Gastrocnemius medialis (tissue), 4 donors: ENCODE measurements at places on chromosomes 6 and 20. TPM values are rescaled to one million over a fixed set of nuclear protein-coding genes. Genes with fewer than 3 reads are reported as not detected.

CST5 gene
- total RNA-seq = not detected

MTCH1 gene
- total RNA-seq = 85.6 TPM

FIG4 gene
- total RNA-seq = 9.3 TPM

DNA sequence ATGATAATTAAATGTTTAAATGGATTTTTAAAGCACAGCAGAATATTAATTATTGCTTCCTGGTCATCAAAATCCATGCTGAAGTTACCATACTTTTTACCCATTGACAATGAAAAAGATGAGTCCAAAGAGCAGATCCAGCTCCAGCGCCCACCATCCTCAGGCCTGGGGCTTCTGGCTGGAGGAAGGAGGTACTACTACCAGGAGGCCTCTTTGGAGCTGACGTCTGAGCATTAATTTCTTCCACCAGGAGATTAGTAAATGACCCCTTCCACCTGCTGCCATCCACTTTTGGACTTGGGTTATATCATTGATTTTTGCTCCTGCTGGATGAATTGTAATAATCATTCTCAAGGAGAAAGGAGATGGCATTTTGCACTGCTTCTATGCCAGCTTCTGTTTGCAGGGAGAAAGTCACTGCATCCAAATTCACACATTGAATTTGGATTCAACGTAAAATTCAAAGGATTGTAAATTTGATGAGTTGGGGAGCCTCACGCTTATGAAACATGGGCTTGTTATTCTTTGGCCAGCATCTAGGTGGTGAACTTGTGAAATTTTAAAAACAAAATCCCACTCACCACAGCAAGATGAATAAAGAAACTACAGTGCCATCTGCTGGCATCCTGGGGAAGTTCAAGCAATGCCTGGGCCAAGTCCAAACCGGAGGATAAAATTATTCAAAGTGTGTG is 121.8 kb downstream of the SASH1 start:
- H3K27ac ChIP-seq = peak overlapping the region; percentile 69
- peak; percentile 35 for DNase-seq

GRCh38 chr6:105317607-105318533 is 85.0 kb downstream of the PREP start:
- peaks cover 14% of the 10 kb centered on the region for H3K36me3 ChIP-seq
- no peaks in the 10 kb centered on the region for H3K27me3 ChIP-seq
- H3K4me1 ChIP-seq = peaks cover 57% of the 10 kb centered on the region

- H3K4me3 ChIP-seq = peak overlapping the region; percentile 48
- no peaks in the 10 kb centered on the region for H3K36me3 ChIP-seq
- H3K27me3 ChIP-seq = peaks cover 49% of the 10 kb centered on the region
- no peak overlapping the region for H3K27ac ChIP-seq
Observed at GRCh38 chr6:34143884-34144580, 1.9 kb downstream of the GRM4 start.

- H3K4me3 ChIP-seq = no peak overlapping the region
- no peaks in the 10 kb centered on the region for H3K36me3 ChIP-seq
Observed at GRCh38 chr20:11267131-11267761, 593.4 kb upstream of the JAG1 start.

DNA sequence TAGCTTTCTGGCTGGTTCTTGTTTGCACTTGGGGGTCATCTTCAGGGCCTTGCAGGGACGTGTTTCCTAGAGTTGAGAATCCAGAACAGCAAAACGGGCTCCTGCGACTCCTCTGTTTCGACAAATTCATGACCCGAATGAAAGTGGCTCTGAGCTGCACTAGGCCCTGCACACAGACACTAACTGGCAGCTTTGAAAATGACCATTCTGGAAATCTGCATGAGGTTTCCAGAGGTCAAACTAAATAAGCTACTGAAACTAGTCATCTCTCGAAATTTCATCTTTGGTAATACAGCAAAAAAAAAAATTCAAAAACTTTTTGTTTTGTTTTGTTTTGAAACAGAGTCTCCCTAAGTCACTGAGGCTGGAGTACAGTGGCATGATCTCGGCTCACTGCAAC is 15.5 kb upstream of the BMP7 start:
- H3K4me3 ChIP-seq = no peak overlapping the region
- H3K27me3 ChIP-seq = no peaks in the 10 kb centered on the region
- DNase-seq = no peak
- H3K4me1 ChIP-seq = no peaks in the 10 kb centered on the region

DNA sequence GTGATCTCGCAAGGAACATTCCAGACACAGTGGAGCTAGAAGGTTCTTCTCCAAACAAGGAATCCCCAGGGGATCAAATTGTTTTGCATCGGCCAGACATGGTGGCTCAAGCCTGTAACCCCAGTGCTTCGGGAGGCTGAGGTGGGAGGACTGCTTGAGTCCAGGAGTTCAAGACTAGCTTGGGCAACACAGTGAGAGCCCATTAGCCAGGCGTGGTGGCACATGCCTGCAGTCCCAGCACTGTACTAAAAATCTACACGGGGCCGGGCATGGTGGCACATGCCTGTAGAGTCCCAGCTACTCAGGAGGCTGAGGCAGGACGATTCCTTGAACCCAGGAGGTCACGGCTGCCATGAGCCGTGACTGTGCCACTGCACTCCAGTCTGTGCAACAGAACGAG is 15.3 kb downstream of the GMEB2 start:
- H3K4me3 ChIP-seq = no peak overlapping the region
- no peak overlapping the region for H3K27ac ChIP-seq
- DNase-seq = no peak
- peaks cover 4% of the 10 kb centered on the region for H3K4me1 ChIP-seq

- H3K4me1 ChIP-seq = no peaks in the 10 kb centered on the region
- H3K27ac ChIP-seq = no peak overlapping the region
- H3K4me3 ChIP-seq = no peak overlapping the region
- no peaks in the 10 kb centered on the region for H3K27me3 ChIP-seq
Observed at GRCh38 chr20:34753706-34754461, 49.7 kb downstream of the TP53INP2 start.
